Right renal cortex interstitium (tissue), 3 donors: ENCODE measurements at places on chromosomes 1 and 21.

DNA sequence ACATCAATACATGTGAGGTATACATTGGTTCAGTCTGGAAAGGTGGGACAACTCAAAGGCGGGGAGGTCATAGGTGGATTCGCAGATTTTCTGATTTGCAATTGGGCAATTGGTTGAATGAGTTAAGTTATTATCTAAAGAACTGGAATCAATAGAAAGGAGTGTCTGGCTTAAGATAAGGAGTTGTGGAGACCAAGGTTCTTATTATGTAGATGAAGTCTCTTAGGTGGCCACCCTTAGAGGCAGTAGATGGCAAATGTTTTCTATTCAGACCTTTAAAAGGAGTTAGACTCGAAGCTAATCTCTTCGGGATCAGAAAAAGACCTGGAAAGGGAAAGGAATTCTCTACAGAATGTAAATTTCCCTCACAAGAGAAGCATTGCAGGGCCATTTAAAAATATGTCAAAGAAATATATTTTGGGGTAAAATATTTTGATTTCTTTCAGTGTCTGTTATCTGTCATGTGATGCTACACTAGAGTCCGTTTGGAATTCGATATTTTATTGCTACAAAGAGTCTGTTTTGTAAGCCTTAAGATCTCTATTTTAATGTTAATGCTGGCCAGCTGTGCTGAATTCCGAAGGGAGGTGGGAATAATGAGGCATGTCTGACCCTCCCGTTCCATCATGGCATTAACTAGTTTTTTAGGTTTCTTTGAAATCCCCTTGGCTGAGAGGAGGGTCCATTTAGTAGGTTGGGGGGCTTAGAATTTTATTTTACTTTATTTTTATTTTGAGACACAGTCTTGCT, 265.1 kb downstream of the PTPRU start:
- no peak for DNase-seq

- no peak for DNase-seq
Measured at GRCh38 chr1:36367798-36368197, 17.9 kb downstream of the STK40 start.

DNA sequence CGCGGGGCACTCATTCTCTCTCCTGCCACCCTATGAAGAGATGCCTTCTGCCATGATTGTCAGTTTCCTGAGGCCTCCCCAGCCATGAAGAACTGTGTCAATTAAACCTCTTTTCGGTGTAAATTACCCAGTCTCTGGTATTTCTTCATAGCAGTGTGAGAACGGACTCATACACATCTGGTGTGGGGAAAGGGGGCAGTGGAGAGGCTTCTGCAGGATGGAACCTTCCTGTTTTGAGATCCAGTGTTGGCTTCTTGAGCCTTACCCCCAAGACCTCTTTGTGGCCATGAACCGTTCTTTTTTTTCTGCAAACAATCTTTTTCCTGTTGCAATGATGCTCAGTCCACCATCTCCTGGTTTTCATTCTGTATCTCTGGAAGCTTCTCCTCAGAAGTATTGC, 248.4 kb downstream of the PRDM2 start:
- no peak for DNase-seq

DNA sequence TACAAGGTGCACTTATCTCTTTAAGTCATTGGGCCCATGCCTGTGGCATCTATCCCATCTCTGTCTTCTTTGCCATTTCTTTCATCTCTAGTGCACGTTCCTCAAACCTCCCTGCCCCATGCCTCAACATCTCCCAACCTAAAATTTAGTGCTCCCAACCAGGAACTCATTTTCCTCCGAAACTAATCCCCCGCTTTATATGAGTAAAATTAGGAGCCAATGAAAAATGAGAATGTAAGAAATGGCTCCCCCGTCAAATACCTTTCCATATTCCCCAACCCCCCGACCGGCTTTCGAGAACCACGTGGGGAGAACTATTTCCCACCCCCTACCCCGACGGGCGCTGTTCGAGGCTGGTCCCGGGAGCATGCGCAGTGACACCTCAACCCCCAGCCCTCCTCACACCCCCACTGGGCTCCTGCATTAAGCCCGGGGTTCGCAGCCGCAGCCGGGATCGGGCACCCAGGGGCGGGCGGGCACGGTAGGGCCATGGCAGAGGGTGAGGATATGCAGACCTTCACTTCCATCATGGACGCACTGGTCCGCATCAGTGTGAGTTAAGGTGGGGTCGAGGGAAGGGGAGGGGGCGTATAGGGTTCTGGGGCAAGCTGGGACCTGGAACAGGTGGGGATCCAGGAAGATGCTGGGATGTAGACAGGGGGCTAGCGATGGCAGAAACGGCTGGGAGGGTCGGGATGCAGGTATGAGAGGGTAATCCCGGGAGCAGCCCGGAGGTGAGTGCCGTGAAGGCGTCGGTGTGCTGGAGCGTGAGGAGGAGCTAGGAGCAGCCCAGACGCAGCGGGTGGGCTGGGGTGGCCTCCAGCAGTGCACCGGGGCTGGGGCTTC, at the start of gene TRIM46:
TSS of gene TRIM46 (plus strand) at position 372 of the 846 bp plus-strand sequence. CDS start at position 490, 118 bp downstream.
- no peak for DNase-seq

DNA sequence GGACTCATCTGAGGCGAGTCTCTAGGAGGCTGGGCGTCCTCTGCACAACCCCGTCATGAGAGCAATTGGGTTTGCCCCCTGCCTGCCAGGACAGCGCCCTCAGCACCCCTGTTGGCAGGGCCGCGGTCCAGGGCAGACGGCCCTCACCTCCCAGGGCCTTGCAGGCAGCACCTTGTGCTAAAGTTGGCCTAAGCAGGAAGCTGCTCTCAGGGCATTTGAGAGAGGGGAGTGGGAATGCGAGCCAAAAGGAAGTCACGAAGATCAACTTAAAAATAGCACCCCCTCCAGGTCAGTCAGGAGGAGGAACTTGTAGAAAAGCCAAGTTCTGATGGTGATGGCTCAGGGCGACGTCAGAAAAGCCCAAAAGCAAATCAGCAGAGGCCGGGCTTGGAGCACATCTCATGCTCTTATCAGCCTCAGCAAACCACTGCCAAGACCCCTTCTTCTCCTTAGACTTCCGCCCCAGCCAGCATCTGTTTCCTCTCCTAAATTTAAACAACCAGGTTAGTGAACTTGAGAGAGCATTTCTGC, 12.6 kb upstream of the ADORA3 start:
- no peak for DNase-seq

DNA sequence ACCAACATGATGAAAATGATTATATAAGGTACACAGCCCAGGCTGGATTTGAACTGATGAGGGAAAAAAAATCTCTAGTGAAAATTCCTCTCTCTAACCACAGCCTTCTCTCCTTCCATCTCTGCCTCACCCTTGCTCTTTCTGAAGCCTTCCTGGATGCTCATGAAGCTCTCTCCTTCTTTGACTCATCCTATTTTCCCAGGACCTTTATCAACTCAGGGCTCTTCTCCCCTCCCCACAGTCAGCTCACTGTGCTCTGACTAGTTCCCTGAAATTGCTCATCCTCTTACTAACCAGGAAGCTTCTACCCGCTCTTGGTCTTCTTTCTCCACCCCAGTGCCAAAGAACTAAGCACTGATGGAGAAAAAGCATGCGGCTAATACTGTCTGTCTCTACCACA, 46.4 kb upstream of the ERG start:
- no peak for DNase-seq

DNA sequence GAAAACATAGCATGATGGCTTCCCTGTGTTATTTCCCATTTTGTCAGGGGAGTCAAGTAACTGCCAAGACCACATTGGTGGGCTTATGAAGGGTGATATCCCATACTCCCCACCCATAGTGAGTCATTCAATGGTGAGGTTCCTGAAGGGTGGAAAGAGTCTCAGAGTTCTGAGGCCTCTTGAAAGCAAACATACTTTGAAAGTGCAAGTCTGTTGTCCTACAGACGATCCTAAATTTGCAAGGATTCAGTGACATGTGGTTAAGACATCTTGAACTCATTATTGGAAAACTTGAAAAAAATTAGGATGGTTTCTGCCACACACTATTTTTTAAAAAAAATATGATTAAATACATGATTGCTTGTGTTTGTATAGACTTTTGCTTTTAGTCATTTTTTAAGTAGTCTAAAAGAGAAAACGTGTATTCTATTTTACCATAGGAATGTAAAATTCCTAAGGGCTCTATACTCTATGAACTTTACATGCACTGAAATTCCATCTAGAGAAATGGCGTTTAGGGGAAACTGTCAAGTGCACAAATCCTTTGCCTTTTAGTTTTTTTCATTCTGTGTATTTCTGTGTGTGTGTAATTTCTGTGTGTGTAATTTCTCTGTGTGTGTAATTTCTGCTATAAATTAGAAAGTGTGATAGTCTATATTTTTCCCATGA, 225.5 kb upstream of the ADAMTS5 start:
- no peak for DNase-seq

- no peak for DNase-seq
Measured at GRCh38 chr1:241775021-241775420, 73.0 kb upstream of the EXO1 start.

DNA sequence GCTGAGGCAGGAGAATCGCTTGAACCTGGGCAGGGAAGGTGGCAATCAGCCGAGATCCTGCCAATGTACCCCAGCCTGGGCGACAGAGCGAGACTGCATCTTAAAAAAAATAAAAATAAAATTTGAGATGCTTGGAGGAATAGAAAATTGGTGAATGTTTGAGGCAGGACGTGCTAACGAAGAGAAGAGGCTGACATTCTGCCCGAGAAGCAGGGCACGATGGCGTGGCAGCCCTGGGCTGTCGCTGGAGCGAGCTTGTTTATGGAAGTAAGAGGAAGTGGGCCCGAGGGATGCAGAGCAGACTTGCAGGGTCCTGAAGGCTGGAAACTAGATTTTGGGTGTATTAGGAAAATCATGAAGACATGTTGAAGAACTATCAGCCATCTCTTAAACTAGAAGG, 92.6 kb downstream of the KIF26B start:
- no peak for DNase-seq

GRCh38 chr1:111540928-111541327, 37.5 kb upstream of the ADORA3 start:
- DNase-seq: no peak

GRCh38 chr1:109739738-109740614, 862 bp downstream of the GSTM3 start:
- DNase-seq: peak; percentile 58

DNA sequence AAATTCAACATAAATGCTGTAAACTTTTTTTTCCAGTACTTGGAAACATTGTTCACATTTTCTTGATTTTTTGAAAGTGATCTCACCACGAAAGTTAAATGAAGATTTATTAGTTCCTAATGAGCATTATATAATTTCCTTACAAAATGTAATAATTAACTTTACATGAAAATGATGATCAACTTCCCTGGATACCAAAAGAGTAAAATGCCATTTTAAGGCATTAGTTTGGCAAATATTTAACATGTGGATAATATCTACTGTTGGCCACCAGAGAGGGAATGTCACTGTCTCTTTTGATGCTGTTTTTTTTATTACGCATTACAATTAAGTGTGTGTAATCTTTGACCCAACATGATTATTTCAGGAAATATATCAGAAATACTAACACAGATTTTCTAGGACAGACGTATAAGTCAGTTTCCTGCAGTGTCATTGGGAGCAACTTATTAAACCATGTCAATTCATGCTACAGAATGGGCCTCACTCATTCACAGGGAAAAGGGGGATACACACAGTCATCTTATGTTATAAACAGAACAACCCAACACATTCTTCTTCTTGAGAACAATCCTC, 903.9 kb upstream of the ADGRL2 start:
- DNase-seq: no peak

GRCh38 chr1:70504176-70504820, 93.2 kb downstream of the CTH start:
- DNase-seq: no peak

- DNase-seq: no peak
Measured at GRCh38 chr21:38929142-38929541, 123.4 kb downstream of the ETS2 start.
